ENCODE measurements at places on chromosomes 5 and 9.

- no peak for DNase-seq
Observed at GRCh38 chr9:76615177-76615603, 149.0 kb upstream of the PCA3 start.

- no peak for DNase-seq
Observed at GRCh38 chr5:37553720-37554404, 174.7 kb downstream of the WDR70 start.

GRCh38 chr9:116380496-116380995, 227.0 kb downstream of the PAPPA start:
- DNase-seq, result no peak

- no peak for DNase-seq
Observed at GRCh38 chr5:67223211-67223610, 26.6 kb upstream of the CD180 start.

GRCh38 chr5:163506726-163507125, 1.3 kb downstream of the MAT2B start:
- DNase-seq, result no peak

DNA sequence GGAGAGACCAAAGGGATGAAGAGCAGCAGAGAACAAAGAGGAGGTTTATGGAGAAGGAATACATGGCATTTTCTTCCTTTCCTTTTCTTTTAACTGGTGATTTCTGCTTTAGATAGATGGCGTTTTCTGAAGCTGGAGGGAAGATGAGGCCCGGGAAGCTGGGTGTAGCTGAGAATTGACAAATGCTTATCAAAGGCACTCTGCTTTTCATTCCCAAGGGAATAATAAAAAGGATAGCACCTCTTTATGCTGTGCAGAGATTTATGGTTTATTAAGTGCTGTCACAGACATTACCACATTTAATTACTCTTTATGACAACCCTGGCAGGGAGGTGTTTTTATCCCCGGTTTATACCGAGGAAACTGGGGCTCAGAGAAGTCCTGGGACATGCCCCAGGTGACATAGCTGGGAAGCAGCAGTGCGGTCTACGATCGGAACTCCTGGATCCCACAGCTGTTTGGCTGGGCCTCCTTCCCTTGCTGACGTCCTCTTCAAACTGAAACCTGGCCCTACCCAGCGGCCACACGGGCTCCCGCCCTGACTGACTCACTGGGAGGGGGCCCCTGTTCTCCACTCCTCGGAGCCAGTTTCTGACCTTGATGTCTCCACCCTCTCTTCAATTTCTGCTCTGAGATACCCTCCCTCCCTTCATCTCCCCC, 8.2 kb upstream of the EPB41L4B start:
- DNase-seq, result peak; percentile 40

- DNase-seq, result no peak
Observed at GRCh38 chr5:89769975-89770374, 639.6 kb downstream of the CETN3 start.

All from left ventricle myocardium inferior (tissue), 1 donor.